Left lung (tissue), 14 donors: ENCODE measurements at places on chromosomes 6 and 20. TPM values are rescaled to one million over a fixed set of nuclear protein-coding genes. Genes with fewer than 3 reads are reported as not detected.
A peak's percentile ranks its signal among the peaks of the same experiment; 100 is the strongest.

BANF2 gene
- total RNA-seq: not detected

MATN4 gene
- total RNA-seq: 0.23 TPM

- H3K4me1 ChIP-seq: no peaks in the 10 kb centered on the region
- no peak overlapping the region for H3K4me3 ChIP-seq
- no peaks in the 10 kb centered on the region for H3K27me3 ChIP-seq
- H3K27ac ChIP-seq: peak overlapping the region; percentile 19
- no peak for DNase-seq
Measured at GRCh38 chr20:57375652-57376230, 15.5 kb upstream of the RBM38 start.

- DNase-seq: no peak
- H3K27ac ChIP-seq: no peak overlapping the region
- no peaks in the 10 kb centered on the region for H3K4me1 ChIP-seq
- H3K27me3 ChIP-seq: peaks cover 5% of the 10 kb centered on the region
- no peaks in the 10 kb centered on the region for H3K36me3 ChIP-seq
Measured at GRCh38 chr20:44361021-44361420, 5.5 kb downstream of the HNF4A start.

DNA sequence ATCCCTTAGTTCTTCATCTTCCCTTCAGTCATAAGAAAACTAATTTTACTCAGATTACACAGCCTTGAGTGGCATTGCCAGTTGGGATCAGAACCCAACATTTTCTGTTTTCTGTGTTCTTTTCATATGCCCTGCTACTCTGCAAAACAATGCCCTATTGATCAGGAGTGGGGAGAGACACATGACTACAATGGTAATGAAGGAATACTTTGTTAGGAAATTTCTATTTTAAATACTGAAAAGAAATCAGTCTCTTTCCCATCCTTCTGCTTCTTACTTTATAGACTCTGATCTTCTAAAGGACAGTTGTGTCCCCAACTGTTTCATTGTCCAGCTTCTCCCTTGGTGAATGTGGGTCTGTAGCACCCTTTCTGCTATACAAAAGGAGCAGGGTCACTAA, 5.5 kb upstream of the PKIB start:
- H3K36me3 ChIP-seq: no peaks in the 10 kb centered on the region
- H3K27me3 ChIP-seq: no peaks in the 10 kb centered on the region
- no peak overlapping the region for H3K4me3 ChIP-seq
- no peak overlapping the region for H3K27ac ChIP-seq
- no peaks in the 10 kb centered on the region for H3K4me1 ChIP-seq
- no peak for DNase-seq

GRCh38 chr20:63314566-63315239, 21.7 kb downstream of the COL20A1 start:
- no peak for DNase-seq
- H3K4me1 ChIP-seq: peaks cover 4% of the 10 kb centered on the region
- no peak overlapping the region for H3K4me3 ChIP-seq
- H3K36me3 ChIP-seq: no peaks in the 10 kb centered on the region
- H3K27me3 ChIP-seq: no peaks in the 10 kb centered on the region

DNA sequence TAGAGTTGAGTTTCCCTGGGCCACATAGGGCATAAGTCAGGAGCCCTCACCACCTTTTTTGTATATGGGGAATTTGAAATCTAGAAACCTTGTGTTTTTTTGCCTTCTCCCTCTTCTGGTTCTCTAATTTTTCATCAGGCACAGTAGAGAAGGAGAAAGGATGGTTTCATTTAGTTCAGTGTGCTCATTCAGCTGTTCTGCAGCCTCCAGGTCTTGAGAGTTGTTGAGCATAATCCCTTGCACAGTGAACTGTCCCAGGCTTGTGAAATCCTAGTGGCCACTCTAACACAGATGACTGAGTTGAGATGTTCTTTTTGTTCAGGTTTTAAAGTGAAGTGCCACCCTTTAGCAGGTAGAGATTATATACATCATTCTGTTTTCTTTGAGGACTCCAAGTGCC, 183.5 kb downstream of the CDKAL1 start:
- H3K4me3 ChIP-seq: no peak overlapping the region
- peaks cover under 1% of the 10 kb centered on the region for H3K36me3 ChIP-seq
- H3K4me1 ChIP-seq: no peaks in the 10 kb centered on the region
- no peak for DNase-seq
- H3K27me3 ChIP-seq: no peaks in the 10 kb centered on the region
